ENCODE measurements at places on chromosomes 16 and 17.
A peak's percentile ranks its signal among the peaks of the same experiment; 100 is the strongest.

GRCh38 chr17:79953335-79953734, 82.3 kb downstream of the TBC1D16 start:
- DNase-seq, result no peak

GRCh38 chr16:2767891-2768290, 9.2 kb downstream of the ELOB start:
- DNase-seq, result no peak

DNA sequence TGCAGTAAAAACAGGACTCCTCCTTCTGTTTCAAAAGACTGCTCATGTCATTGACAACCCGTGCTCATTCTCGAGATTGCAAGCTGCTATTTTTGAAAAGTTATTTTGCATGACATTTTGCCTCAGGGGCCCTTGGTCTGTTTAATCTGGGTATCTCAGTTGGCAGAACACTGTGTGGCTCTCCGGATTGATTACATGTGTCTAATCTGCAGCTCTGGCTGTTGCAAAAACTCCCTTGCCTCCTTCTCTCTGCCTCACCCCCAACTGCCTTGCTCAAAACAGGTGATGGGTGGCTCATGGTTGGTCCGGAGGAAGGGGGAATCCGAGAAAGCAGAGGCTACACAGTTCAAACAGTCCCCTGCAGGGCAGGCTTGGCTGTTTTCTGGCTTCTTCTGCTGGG, 25.3 kb downstream of the GINS3 start:
- DNase-seq, result no peak

GRCh38 chr16:28208131-28208530, 3.6 kb downstream of the XPO6 start:
- no peak for DNase-seq

DNA sequence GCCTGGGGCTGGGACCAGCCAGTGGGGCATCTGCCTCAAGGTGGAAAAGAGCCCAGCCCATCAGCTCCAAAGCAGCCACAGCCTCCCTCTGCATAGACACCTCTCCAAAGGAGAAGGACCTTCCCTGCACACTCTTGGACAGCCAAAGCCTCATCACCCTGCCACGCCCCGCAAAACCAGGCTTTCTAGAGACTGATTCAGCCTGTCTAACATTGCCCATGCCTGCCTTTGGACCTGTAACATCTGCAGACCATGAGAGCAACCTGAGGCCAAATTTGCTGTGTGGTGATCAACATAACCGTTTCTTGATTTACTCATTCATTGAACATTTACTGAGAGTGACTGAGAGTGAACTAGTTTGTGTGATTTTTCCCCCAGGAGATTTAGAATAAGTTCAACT, 219.7 kb upstream of the HSBP1 start:
- no peak for DNase-seq

DNA sequence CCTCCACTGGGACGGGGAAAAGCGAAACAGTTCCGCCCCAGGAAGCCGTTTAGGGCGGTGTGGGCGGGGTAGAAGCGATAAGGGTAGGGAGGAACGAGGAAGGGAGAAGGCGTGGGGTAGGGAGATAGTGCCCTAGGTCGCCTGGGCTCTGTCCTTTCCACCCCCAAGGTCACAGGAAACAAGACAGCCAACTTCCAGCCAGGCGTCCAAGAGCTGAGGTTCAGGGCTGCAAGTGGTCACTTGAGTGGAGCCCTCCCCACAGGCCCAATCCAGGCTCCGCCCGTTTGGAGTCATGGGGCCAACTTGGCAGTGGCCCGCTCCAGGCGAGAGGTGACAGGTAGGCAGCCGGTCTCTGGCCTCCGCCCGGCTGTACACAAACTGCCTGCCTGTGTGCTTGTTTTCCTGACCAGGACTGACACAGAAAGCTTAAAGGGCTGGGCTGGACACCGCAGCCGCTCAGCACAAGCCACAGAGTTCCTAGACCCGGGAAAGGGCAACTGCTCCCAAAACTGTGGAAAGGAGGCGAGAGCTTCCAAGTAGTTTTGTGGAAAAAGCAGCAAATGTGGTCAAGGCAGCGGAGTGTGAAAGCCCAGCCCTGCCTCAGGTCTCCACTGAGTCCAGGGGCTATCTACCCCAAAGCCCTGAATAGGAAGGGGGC, at the start of gene RILP:
Gene RILP, minus strand, starts transcription at position 23 of the 658 bp plus-strand sequence. CDS start 62 bp downstream, outside the sequence.
- DNase-seq, result peak; percentile 42

DNA sequence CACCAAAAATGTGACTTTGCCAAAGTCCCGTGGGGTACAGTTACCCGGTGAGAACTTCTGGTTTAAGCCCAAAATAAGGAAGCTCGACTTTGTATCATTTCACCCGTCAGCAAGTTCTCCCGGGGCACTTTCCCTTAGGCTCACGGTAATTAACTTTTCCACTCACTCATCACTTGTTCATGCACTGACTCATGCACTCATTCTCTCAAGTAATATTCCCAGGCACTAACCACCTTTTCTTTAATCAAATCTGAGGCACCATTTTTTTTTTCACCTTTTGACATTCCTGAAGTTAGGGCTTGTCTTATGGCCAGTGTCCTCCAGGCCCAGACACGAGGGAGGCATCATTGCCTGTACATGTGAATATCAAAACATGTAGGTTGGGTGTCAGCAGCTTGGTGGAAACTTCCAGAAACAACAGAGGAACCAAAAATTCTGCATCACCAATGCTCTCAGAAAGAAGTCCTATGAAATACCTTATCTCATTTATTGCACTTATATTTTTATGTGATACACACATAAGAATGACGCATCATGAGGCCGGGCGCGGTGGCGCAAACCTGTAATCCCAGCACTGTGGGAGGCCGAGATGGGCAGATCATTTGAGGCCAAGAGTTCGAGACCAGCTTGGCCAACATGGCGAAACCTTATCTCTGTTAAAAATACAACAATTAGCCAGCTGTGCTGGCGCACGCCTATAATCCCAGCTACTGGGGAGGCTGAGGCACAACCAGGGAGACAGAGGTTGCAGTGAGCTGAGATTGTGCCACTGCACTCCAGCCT, 36.1 kb upstream of the ATP2C2 start:
- no peak for DNase-seq

- DNase-seq, result no peak
Measured at GRCh38 chr16:19582050-19582831, 26.7 kb downstream of the VPS35L start.

GRCh38 chr17:16935241-16935663, 36.7 kb downstream of the TNFRSF13B start:
- no peak for DNase-seq

GRCh38 chr16:21338537-21339268, 60.6 kb upstream of the CRYM start:
- peak; percentile 23 for DNase-seq

- no peak for DNase-seq
Measured at GRCh38 chr16:25064937-25065336, 46.6 kb upstream of the LCMT1 start.

DNA sequence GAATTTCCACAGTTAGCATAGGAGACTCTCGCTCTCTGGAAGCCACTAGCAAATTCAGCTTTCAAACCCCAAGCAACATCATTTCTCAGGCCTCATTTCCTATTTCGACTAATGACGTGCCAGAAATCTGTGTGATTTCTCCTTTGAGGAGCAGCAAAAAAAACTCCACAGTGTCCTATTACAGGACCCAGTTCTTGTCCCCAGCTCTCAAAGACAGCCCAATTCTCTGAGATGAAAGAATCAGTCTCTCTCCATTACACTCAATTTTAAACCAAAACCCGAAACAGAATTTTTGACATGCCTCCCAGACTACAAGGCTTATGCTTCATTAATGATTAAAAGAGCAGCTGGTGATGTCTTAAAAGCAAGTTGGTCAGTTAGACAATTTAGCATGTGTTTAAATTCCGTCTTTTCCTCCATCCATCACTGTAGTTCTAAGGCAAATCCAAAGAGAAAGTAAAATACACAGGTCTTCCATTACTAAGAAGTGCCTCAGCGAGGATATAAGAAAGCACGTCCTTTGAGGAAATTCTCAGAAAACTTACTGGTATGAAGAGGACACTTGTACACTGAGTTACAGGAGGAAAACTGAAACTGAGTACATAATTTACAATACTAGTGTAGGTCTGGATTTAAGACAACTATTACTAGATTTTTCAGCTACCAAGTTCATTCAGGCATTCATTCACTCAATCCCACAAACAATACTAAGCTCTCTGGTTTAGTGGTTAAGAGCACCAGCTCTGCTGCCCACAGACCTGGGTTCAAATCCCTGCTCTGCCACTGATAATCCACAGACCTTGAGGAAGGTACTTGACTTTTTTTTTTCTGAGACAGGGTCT, 12.5 kb downstream of the TOM1L2 start:
- peak; percentile 31 for DNase-seq

DNA sequence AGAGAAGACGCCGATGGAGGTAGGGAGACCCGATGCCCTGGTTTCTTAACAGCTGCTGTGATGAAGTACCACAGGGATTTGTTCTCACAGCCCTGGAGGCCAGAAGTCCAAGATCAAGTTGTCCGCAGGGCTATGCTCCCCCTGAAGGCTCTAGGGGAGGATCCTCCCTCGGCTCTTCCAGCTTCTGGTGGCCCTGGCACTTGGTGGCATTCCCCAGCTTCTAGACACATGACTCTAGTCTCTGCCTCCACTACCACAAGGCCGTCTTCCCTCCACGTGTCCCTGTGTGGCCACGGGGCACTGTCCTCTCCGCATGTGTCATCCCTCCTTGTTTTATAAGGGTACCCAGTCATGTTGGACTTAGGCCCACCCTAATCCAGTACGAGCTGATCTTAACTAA, 375.2 kb downstream of the SLC39A11 start:
- no peak for DNase-seq

GRCh38 chr17:60248618-60249289, 99.0 kb downstream of the CA4 start:
- no peak for DNase-seq

GRCh38 chr17:20896153-20896649, 146.6 kb downstream of the USP22 start:
- peak; percentile 24 for DNase-seq

- no peak for DNase-seq
Measured at GRCh38 chr17:1005361-1005946, 8.5 kb downstream of the TIMM22 start.

- no peak for DNase-seq
Measured at GRCh38 chr17:49580981-49581647, 5.4 kb downstream of the NXPH3 start.

- no peak for DNase-seq
Measured at GRCh38 chr16:918068-918467, 52.7 kb downstream of the LMF1 start.

DNA sequence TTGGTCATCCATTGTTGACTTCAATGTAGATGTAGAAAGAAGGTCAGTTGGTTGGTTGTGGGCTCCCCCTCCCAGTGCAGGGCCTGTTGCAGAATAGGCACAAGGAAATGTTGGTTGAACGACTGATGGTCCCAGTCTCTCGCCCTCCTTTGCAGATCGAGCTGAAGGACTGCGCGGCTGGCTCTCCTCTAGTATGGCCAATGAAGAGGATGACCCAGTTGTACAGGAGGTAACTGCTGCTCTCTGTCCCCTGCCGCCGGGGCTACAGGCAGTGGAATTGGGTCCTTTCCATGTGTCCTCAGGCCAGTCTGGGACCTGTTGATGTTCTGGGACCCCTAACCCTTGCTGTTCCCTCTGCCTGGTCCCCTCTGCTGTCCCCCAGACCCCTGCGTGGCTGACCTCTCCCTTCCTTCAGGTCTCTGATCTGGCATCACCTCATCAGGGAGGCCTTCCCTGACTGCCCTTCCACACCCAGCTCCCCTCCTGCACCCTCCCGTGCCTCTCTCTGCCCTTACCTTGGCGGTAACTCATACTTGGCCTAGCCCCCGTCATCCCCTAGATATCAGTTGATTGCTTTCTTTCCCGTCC, 5.7 kb downstream of the POLR3E start:
- DNase-seq, result no peak

- DNase-seq, result no peak
Measured at GRCh38 chr17:43952724-43953666, 745 bp downstream of the PYY start.

DNA sequence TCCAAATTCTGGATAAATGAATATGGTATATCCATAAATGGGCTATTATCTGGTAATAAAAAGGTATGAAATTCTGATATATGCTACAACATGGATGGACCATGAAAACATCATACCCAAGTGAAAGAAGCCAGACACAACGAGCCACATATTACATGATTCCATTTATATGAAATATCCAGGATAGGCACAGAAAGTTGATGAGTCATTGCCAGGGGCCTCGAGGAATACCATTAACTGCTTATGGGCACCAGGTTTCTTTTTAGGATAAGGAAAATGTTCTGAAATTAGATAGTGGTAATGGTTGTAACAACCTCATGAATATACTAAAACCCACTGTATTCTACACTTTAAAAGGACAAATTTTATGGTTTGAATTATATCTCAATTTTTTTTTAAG, 123.2 kb downstream of the PITPNC1 start:
- DNase-seq, result no peak

DNA sequence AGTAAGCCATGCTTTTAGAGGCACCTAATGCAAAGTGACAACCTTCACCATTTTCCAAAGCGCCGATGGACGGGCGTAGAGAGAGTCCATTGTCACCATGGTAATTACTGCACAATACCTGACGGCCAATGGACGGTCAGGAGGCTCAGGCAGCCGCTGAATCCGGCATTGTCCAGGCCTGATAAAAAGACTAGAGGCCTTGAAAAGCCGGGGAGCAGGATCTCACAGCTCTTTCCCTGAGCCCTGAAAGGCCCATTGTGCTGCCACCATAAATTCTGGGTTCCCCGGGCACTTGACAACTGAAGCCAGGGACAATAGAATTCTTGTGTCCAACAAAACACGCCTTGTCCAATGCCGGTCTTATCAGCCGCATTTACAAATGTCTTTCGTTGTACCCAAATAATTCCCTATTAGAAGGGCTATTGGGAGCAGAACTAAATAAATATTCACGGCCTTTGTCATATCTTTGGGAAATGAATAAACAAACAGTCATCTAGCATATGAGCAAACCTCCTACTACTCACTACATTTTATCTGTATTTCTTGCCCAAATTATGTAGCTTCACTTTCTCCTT, 62.4 kb downstream of the CDH11 start:
- no peak for DNase-seq

DNA sequence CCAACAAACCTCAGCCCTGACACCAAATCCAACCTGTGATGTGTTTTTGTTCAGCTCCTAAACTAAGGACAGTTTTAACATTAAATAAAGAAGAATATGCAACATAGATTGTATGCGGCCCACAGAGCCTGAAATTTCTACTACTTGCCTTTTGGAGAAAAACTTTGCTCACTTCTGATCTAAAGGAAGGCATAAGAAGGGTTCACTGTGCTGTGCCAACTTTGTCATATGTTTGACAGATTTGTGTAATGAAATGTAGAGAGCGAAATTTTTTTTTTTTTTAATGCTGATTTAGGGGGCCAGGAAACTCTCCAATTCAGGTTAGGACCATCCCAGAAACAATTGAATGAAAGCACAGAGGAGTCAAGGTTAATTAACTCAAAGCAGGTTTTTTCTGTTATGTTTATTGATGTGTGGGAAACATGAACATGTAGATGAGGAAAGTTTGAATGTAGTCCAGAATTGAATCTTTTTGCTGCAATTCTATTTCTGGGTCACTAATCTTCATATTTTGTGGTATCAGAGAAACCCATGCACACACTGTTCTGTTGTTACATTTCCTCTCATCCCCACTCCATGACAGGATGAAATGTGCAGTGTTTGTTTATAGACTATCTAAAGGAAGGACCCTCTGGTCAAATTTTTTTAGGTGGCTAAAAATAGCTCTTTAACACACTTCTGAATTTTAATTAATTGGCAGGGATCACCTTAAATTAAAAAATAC, 71.5 kb downstream of the TAOK1 start:
- no peak for DNase-seq

- no peak for DNase-seq
Measured at GRCh38 chr17:36204724-36205500, 6.0 kb upstream of the CCL4L2 start.

GRCh38 chr17:76382803-76383545, 1.4 kb upstream of the SPHK1 start:
- DNase-seq, result peak; percentile 76
